ENCODE measurements at places on chromosomes 3 and 15. TPM values are rescaled to one million over a fixed set of nuclear protein-coding genes. Genes with fewer than 3 reads are reported as not detected.

BLM gene
- 0.75 TPM for total RNA-seq

SPRED1 gene
- total RNA-seq, result 12.7 TPM

ERC2 gene
- total RNA-seq, result 6.2 TPM

CISH gene
- 21.1 TPM for total RNA-seq

CCR2 gene
- total RNA-seq, result 1.3 TPM

TRPC1 gene
- total RNA-seq, result 18.7 TPM

C3orf20 gene
- 0.32 TPM for total RNA-seq

FAM107A gene
- 29.9 TPM for total RNA-seq

EIF4E3 gene
- 54.7 TPM for total RNA-seq

GBE1 gene
- total RNA-seq, result 102 TPM

RARB gene
- total RNA-seq, result 20.3 TPM

ERICH6 gene
- total RNA-seq, result 0.19 TPM

CGNL1 gene
- total RNA-seq, result 19.6 TPM

GRCh38 chr15:69696946-69697345, 244.3 kb downstream of the RPLP1 start:
- DNase-seq, result no peak

DNA sequence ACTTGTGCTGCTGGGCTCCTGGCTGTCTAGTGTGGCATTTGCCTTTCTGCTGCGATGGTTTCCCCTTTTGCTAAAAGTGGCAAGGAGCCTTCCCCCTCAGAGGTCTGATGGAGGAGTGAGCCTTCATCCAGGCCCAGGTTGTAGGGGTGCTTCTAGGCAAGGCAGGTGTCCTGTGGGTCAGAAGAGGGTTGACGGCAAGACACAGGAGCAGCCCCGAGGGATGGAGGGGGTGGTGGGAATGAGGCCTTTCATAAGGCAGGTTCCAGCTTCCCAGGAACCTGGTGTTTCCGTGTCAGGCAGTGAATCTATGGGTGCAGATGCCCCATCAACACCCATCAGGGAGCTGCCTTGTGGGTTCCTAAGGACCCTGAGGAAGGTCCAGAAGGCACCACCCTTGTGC, 63.0 kb upstream of the TAMM41 start:
- DNase-seq, result no peak

GRCh38 chr3:126463521-126463920, 12.2 kb downstream of the ZXDC start:
- DNase-seq, result no peak

GRCh38 chr15:75661756-75662140, 14.0 kb downstream of the SNX33 start:
- no peak for DNase-seq

- no peak for DNase-seq
Measured at GRCh38 chr3:23519314-23520208, 286.2 kb upstream of the UBE2E1 start.

- DNase-seq, result no peak
Measured at GRCh38 chr3:11482021-11482420, 161.7 kb downstream of the VGLL4 start.

DNA sequence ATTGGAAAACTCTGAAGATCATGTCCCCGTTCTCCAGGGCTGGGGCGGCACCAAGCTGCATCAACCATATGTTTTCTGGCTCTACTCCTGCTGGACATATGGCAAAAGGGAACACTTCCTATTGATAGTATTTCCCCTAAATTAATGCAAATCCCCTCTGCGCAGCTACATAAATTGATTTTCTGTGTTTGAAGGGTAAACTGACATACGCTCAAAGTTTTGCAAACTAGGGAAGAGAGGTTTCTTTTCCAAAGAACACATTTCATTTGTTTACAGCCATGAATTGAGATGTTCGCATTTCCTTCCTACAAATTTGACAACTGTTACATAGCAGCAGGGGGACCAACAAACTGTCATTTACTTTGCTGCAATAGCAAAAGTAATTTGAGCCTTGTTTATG, 35.9 kb downstream of the CTXND1 start:
- DNase-seq, result no peak

GRCh38 chr15:81450721-81451120, 76.7 kb upstream of the TMC3 start:
- no peak for DNase-seq

DNA sequence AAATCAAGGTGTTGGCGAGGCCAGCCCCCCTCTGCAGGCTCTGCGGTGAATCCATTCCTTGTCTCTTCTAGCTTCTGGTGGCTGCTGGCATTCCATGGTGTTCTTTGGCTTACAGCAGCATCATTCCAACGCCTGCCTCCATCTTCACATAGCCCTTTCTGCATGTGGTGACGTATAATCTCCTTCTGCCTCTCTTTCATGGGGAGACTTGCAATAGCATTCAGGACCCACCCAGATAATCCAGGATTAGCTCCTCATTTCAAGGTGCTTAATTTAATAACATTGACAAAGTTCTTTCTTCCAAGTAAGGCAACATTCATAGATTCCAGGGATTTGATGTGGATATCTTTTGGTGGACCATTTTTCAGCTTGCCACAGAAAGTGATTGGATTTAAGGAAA, 35.8 kb downstream of the ISG20 start:
- no peak for DNase-seq

GRCh38 chr3:126474498-126475412, 936 bp downstream of the ZXDC start:
- no peak for DNase-seq

GRCh38 chr3:16298891-16299290, 33.9 kb downstream of the OXNAD1 start:
- DNase-seq, result no peak

DNA sequence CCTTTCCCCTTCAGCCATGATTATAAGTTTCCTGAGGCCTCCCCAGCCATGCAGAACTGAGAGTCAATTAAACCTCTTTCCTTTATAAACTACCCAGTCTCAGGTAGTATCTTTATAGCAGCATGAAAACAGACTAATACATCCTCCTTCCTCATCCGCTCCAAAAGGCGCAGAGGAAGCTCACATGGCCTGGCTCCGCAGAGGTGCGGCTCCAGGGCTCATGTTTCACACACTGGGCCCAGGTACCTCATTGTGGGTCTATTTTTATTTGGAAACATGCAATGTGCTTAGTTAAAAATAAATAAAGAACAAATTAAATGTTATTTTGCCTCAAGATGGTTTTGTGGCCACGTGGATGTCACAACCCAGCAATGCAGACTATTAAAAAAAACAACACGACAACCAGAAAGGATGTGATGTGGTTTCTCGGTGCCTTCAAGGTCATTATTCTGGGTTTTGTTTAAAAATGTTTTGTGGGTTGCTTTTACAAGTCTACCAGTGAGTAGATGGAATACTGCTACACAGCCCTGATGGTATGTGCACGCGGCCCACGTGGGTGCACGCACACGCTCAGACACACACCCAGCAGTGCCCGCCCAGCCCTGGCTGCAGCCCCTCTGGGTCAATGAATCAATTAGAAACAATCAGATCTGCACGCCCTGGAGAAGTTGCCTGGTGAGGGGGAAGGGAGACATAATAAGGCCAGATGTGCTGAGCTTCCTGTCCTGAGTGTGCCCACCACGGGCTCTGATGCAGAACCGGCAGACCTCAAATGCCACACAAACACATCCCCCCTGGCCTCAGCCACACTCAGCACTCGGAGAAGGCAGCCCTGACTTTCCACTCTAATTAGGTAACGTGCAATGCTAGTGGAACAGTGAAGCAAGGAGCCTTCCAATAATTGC, 140.1 kb downstream of the ADAMTS17 start:
- no peak for DNase-seq

DNA sequence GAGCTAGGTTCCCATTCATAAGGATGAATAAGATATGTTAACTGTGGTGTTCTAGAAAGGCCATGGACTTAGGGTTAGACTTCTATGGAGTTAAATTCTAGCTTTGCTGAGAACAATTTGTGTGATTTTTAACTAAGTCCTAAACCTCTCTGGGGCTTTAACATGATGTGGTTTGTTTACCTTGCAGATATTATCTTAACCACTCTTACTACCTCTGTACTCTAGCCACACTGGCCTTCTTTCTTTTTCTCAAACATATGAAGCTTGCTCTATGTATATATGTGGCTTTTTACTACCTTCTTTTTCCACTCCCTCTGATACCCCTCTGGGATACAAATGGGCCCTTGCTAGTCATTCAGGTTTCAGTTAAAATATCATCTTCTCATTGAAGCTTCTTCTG, 108.4 kb downstream of the ZNF609 start:
- no peak for DNase-seq

DNA sequence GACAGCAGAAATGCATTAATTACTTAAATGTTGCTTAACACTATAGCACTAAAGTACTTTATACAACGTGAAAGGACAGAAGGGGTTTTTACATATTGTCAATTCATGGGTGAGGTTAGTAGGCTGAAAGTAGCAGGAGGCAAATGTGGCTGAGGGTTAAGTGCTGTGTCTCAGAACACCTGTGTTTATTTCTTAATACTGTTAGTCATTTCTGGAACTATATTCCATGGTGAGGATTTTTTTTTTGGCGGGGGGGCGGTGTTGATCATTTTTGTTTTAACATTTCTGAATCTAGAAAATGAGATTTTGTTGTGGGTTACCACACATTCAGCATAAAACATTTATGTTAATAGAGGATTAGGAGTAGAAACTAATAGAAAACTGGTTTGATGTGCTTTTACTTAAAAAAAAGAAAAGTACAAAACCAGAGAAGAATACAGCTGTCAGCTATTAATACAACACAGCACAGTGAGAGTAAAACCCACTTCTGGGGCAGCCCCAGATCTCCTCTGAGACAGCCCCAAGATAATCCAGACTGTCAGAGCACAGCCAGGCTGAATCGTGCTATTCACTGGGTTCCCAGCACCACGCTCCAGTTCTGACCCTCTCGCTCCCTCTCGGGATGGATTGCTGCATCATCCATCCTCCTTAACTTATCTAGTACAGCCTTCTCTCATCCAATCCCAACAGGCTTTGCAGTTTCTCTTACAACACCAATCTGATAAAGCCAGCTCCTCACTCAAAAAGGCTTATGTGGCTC, 307.7 kb downstream of the TUSC7 start:
- no peak for DNase-seq

DNA sequence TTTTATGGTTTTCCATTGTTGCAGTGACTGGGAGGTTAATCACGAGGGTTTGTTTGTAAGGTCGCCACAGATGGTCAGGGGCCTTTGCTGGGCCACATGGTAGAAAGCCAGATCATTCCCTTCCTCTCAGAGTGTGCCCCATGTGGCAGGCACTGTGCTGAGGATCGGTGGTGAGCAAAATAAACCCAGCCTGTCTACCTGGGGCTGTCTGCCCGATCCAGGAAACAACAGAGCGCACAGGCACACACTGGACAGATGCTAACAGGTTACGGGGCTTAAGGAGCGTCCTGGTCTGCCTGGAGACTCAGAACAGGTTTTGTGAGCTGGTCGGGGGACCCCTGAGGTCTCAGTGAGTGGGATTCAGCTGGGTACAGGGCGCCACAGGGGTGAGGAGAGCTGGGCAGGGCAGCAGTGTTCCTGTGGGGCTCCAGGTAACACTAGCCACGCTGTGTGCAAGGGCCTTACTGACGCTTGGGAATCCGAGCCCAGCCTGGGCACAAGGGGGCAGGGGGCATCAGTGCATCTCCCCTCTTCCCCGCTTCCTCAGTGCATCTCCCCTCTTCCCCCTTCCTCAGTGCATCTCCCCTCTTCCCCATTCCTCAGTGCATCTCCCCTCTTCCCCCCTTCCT, 136.4 kb downstream of the DNAJB8 start:
- peak; percentile 71 for DNase-seq

- no peak for DNase-seq
Measured at GRCh38 chr3:46524008-46524407, 26.2 kb downstream of the RTP3 start.

DNA sequence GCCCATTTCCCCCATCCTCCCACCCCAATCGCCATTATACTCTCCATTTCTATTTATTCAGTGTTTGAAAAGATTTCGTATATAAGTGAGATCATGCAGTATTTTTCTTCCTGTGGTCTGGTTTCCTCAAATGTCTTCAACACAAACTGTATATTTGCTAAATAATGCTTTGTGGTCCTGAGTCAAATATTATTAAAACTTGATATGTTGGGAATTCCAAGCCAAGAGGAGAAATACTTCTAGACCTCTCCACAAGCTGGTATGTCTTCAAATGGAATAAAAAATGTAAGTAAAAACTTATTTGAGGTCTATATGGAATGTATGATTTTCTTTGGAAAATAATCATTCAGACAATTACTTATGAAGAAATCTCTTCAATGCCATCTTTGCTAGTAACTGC, 122.5 kb upstream of the TSC22D2 start:
- no peak for DNase-seq

GRCh38 chr3:148598619-148599018, 99.1 kb upstream of the AGTR1 start:
- no peak for DNase-seq

DNA sequence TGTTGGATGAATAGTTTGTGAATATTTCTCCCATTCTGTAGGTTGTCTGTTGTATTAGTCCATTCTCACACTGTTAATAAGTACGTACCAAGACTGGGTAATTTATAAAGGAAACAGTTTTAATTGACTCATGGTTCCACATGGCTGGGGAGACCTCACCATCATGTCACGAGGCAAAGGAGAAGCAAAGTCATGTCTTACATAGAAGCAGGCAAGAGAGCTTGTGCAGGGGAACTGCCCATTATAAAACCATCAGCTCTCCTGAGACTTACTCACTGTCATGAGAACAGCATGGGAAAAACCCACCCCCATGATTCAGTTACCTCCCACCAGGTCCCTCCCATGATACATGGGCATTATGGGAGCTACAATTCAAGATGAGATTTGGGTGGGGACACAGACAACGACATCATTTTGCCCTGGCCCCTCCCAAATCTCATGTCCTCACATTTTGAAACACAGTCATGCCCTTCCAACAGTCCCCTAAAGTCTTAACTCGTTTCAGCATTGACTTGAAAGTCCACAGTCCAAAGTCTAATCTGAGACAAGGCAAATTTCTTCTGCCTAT, 133.2 kb downstream of the LMLN start:
- no peak for DNase-seq

DNA sequence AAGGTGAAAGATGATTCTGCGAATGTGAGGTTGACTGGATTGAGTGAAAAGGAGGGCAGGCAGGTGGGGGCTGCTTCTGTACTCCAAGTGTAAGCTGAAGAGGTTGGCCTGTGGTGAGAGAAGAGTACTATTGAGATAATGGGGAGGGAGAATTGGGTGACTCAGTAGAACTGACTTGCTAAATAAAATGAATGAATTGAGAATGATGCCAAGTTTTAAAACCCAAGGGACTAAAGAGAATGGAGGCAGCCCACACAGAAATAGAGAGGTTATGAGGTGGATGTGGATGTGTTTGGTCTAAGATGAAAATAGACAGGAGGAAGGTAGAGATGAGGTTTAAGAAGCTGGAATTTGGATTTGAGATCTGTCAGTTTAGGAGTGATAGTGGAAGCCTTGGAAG, 5.9 kb downstream of the MME start:
- DNase-seq, result no peak

- peak; percentile 31 for DNase-seq
Measured at GRCh38 chr3:133883641-133884040, 12.0 kb downstream of the RAB6B start.

GRCh38 chr15:52013151-52013791, 5.7 kb upstream of the MAPK6 start:
- DNase-seq, result no peak
